ENCODE measurements at places on chromosomes 6 and 20. TPM values are rescaled to one million over a fixed set of nuclear protein-coding genes. Genes with fewer than 3 reads are reported as not detected.

The GABRR1 gene
- total RNA-seq: not detected

The VGLL2 gene
- total RNA-seq: not detected

The RRP36 gene
- total RNA-seq: 93.0 TPM

The COL9A1 gene
- total RNA-seq: not detected

The VSX1 gene
- total RNA-seq: not detected

The ASCC3 gene
- total RNA-seq: 53.6 TPM

The TBPL1 gene
- total RNA-seq: 46.5 TPM

The SOX18 gene
- total RNA-seq: not detected

The TTK gene
- total RNA-seq: 34.6 TPM

The MUC21 gene
- total RNA-seq: not detected

The NUP153 gene
- 93.2 TPM for total RNA-seq

The LY86 gene
- 1.2 TPM for total RNA-seq

The LAMP5 gene
- not detected for total RNA-seq

The ZNF165 gene
- total RNA-seq: 4.3 TPM

The C20orf144 gene
- total RNA-seq: 0.10 TPM

The ARFGEF3 gene
- total RNA-seq: 1.7 TPM

The IMPG1 gene
- not detected for total RNA-seq

The TXLNB gene
- total RNA-seq: 0.18 TPM

The RFX6 gene
- not detected for total RNA-seq

The PNPLA1 gene
- not detected for total RNA-seq

The FAM83C gene
- not detected for total RNA-seq

The ARFGEF2 gene
- total RNA-seq: 30.8 TPM

The CEP43 gene
- total RNA-seq: 24.5 TPM

The LBP gene
- total RNA-seq: not detected

The RREB1 gene
- 18.5 TPM for total RNA-seq

The SYCP2L gene
- not detected for total RNA-seq

The BPIFB1 gene
- not detected for total RNA-seq

The SLC26A8 gene
- total RNA-seq: 0.06 TPM

The ADAM33 gene
- total RNA-seq: not detected

The ADTRP gene
- total RNA-seq: 31.5 TPM

The LY6G6F gene
- not detected for total RNA-seq

The RAET1L gene
- total RNA-seq: not detected

The ID4 gene
- not detected for total RNA-seq

The VIP gene
- not detected for total RNA-seq

The LIME1 gene
- total RNA-seq: 12.2 TPM

The NT5E gene
- 8.4 TPM for total RNA-seq

The SEL1L2 gene
- not detected for total RNA-seq

The GJA1 gene
- total RNA-seq: 0.06 TPM

The CCN5 gene
- not detected for total RNA-seq

The KDM1B gene
- total RNA-seq: 12.0 TPM

The ARMC2 gene
- total RNA-seq: 3.4 TPM

The ZC3H12D gene
- 28.0 TPM for total RNA-seq

The RAD21L1 gene
- not detected for total RNA-seq

The HLA-DQB2 gene
- not detected for total RNA-seq

The SOBP gene
- total RNA-seq: 2.1 TPM

The RBBP8NL gene
- not detected for total RNA-seq

The AFG1L gene
- 4.0 TPM for total RNA-seq

The SLC17A9 gene
- total RNA-seq: 49.7 TPM

The IL20RA gene
- not detected for total RNA-seq

The DEFB115 gene
- total RNA-seq: not detected

The CDSN gene
- not detected for total RNA-seq

The ZNF334 gene
- total RNA-seq: 5.8 TPM

The PGC gene
- not detected for total RNA-seq

The KIF13A gene
- not detected for total RNA-seq

The RIMS4 gene
- 0.08 TPM for total RNA-seq

The ERVFRD-1 gene
- total RNA-seq: not detected

The KCNK16 gene
- not detected for total RNA-seq
